ENCODE measurements at places on chromosomes 7 and 10. TPM values are rescaled to one million over a fixed set of nuclear protein-coding genes. Genes with fewer than 3 reads are reported as not detected.
A peak's percentile ranks its signal among the peaks of the same experiment; 100 is the strongest.

Gene INTS1
- total RNA-seq, result 19.6 TPM

Gene ABCA13
- 0.76 TPM for total RNA-seq

Gene C10orf67
- total RNA-seq, result 0.05 TPM

Gene ADCY1
- 0.38 TPM for total RNA-seq

Gene FAM241B
- 1.0 TPM for total RNA-seq

Gene TPK1
- total RNA-seq, result 6.7 TPM

Gene BLNK
- 7.2 TPM for total RNA-seq

Gene NUTM2B
- 0.61 TPM for total RNA-seq

DNA sequence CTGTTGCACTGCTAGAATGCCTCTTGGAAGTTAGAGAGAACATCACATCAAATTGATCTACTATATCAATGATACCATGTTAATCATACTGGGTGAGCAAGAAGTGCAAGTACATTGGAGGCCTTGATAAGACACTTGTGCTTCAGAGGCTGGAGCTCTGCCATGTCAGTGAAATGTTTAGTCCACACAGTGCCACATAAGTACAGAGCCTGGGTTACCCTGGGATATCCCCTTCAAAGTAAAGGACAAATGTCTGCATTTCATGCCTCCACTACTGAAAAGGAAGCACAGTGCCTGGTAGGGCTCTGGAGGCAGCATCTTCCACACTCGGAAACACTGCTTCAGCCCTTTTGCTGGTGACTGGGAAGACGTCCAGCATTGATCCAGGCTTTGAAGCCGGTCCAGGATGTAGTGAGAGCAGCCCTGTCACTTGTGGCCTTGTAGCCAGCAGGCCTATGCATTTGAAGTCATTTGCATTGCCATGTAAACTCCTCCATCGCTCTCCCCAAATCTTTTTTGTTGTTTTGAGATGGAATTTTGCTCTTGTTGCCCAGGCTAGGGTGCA is 15.7 kb upstream of the STN1 start:
- H3K4me1 ChIP-seq, result peaks cover 4% of the 10 kb centered on the region
- no peaks in the 10 kb centered on the region for H3K36me3 ChIP-seq
- H3K27me3 ChIP-seq, result no peaks in the 10 kb centered on the region
- no peak overlapping the region for H3K27ac ChIP-seq

DNA sequence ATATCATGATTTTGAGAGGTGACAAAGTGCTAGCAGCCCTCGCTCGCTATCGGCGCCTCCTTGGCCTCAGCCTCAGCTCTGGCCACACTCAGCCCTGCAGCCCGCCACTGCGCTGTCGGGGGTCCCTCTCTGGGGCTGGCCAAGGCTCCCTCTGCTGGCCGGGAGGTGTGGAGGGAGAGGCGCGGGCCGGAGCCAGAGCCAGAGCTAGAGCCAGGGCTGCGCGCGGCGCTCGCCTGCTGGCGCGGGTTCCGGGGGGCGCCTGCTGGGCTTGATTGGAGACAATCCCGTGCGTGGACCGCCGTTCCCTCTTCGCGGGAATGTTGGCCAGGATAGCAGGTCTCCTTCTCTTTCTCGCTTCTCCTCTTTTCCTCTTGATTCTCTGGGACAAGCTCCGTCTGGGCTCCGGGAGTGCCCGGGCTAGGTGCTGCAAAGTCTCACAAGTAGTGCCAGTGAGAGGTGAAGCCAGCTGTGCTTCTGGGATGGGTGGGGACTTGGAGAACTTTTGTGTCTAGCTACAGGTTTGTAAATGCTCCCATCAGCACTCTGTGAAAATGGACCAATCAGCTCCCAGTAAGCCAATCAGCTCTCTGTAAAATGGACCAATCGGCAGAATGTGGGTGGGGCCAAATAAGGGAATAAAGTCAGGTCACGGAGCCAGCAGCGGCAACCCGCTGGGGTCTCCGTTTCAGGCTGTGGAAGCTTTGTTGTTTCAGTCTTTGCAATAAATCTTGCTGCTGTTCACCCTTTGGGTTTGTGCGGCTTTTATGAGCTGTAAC is 43.4 kb upstream of the ELMO1 start:
- no peak for DNase-seq
- no peak overlapping the region for H3K27ac ChIP-seq
- no peaks in the 10 kb centered on the region for H3K4me1 ChIP-seq
- H3K27me3 ChIP-seq, result no peaks in the 10 kb centered on the region
- H3K4me3 ChIP-seq, result no peak overlapping the region

- H3K4me1 ChIP-seq, result peaks cover 5% of the 10 kb centered on the region
- no peak overlapping the region for H3K27ac ChIP-seq
- peak overlapping the region; percentile 9 for H3K4me3 ChIP-seq
- peaks cover 20% of the 10 kb centered on the region for H3K36me3 ChIP-seq
- no peak for DNase-seq
These were observed 2.2 kb downstream of the SMC3 start for GRCh38 chr10:110569736-110570135.

DNA sequence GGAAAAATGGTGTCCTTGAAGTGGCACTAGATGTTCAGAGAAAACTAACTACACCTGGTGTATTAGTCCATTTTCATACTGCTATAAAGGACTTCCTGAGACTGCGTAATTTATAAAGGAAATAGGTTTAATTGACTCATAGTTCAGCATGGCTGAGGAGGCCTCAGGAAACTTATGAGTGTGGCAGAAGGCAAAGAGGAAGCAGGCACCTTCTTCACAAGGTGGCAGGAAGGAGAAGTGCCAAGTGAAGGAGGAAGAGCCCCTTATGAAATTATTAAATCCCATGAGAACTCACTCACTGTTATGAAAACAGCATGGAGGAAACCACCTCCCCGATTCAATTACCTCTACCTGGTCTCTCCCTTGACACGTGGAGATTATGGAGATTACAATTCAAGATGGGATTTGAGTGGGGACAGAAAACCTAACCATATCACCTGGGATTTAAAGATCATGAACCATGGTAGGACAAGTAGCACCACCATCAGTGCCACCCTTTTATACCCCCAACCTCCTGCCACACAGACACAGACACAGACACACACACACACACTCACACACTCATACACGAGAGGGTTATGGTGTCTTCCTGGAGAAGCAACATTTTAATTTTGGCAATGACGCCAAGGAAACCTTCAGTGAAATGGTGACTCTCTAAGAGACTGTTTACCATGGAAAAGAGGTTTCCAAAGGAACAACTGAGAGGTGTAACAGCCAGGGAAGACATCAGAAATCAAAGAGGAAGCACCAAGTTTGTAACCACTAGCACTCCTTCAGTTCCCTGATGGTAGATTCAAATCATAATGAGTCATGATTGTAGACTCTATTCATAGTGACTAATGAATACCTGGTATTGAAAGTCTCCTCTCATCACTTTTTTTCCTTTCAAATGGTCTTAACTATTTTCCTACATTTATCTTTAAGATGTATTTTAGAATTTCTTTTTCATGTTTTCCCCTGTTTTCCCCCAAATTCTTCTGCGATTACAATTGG is 41.8 kb upstream of the WNT16 start:
- no peaks in the 10 kb centered on the region for H3K4me1 ChIP-seq
- H3K27ac ChIP-seq, result no peak overlapping the region
- no peaks in the 10 kb centered on the region for H3K36me3 ChIP-seq
- H3K4me3 ChIP-seq, result no peak overlapping the region
- no peaks in the 10 kb centered on the region for H3K27me3 ChIP-seq
- DNase-seq, result no peak

DNA sequence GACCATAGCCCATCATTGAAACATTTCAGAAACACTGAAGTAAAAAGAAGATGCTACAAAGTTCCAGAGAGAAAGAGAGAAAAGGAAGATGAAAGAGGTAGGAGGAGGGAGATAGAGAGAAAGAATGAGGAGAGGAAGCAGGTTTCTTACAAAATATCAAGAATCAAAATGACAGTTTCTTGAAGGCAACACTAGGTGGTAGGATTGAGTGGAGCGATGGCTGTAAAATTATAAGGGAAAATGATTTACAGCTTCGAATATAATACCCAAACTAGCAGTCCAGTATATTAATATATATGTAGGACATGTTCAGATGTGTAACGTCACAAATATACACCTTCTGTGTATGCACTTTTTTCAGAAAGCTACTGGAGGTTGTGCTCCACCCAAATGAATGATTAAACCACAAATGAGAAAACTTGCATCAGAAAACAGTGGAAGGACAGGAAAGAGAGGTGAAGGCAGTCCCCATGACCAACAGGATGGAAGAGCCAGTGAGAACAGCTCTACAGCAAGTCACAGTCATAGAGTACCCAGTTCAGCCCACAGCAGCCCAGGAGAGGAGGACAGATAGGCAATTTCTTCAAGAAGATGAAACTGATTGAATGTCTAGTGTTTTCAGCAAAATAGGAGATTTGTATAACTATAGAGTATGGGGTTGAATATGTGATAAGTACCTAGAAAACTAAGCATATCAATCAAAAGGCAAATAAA is 151.5 kb upstream of the TARP start:
- no peak overlapping the region for H3K4me3 ChIP-seq
- H3K27me3 ChIP-seq, result no peaks in the 10 kb centered on the region
- H3K4me1 ChIP-seq, result no peaks in the 10 kb centered on the region
- no peaks in the 10 kb centered on the region for H3K36me3 ChIP-seq
- no peak overlapping the region for H3K27ac ChIP-seq

- no peaks in the 10 kb centered on the region for H3K27me3 ChIP-seq
- no peak for DNase-seq
- no peak overlapping the region for H3K4me3 ChIP-seq
- peak overlapping the region; percentile 8 for H3K27ac ChIP-seq
- no peaks in the 10 kb centered on the region for H3K4me1 ChIP-seq
These were observed 14.7 kb downstream of the MMS19 start for GRCh38 chr10:97483506-97483905.

GRCh38 chr10:91683975-91684374 is 51.1 kb upstream of the PPP1R3C start:
- H3K36me3 ChIP-seq, result no peaks in the 10 kb centered on the region
- no peaks in the 10 kb centered on the region for H3K27me3 ChIP-seq
- DNase-seq, result no peak
- H3K4me3 ChIP-seq, result no peak overlapping the region
- H3K27ac ChIP-seq, result no peak overlapping the region
- no peaks in the 10 kb centered on the region for H3K4me1 ChIP-seq

- H3K27ac ChIP-seq, result no peak overlapping the region
- no peak for DNase-seq
- H3K36me3 ChIP-seq, result no peaks in the 10 kb centered on the region
- H3K27me3 ChIP-seq, result no peaks in the 10 kb centered on the region
- no peak overlapping the region for H3K4me3 ChIP-seq
These were observed 341.6 kb downstream of the PLXNA4 start for GRCh38 chr7:132234711-132235110.

GRCh38 chr7:42915356-42915755 is 3.5 kb upstream of the C7orf25 start:
- DNase-seq, result no peak
- peaks cover 19% of the 10 kb centered on the region for H3K4me1 ChIP-seq
- peaks cover 45% of the 10 kb centered on the region for H3K36me3 ChIP-seq
- no peaks in the 10 kb centered on the region for H3K27me3 ChIP-seq

- DNase-seq, result no peak
- H3K36me3 ChIP-seq, result no peaks in the 10 kb centered on the region
These were observed 1.7 kb upstream of the TMEM248 start for GRCh38 chr7:66919304-66919703.

- H3K4me1 ChIP-seq, result no peaks in the 10 kb centered on the region
- H3K27me3 ChIP-seq, result no peaks in the 10 kb centered on the region
- no peak for DNase-seq
- no peak overlapping the region for H3K4me3 ChIP-seq
These were observed 5.9 kb downstream of the ADK start for GRCh38 chr10:74156919-74157289.

GRCh38 chr10:3749600-3749999 is 35.4 kb downstream of the KLF6 start:
- peaks cover 19% of the 10 kb centered on the region for H3K4me1 ChIP-seq
- H3K4me3 ChIP-seq, result no peak overlapping the region
- no peaks in the 10 kb centered on the region for H3K27me3 ChIP-seq
- DNase-seq, result no peak
- peak overlapping the region; percentile 62 for H3K27ac ChIP-seq

- H3K27ac ChIP-seq, result no peak overlapping the region
- no peaks in the 10 kb centered on the region for H3K27me3 ChIP-seq
- no peaks in the 10 kb centered on the region for H3K36me3 ChIP-seq
- DNase-seq, result no peak
- no peak overlapping the region for H3K4me3 ChIP-seq
- peaks cover 6% of the 10 kb centered on the region for H3K4me1 ChIP-seq
These were observed 264.3 kb downstream of the ADK start for GRCh38 chr10:74415146-74415839.

- H3K36me3 ChIP-seq, result no peaks in the 10 kb centered on the region
- H3K4me1 ChIP-seq, result no peaks in the 10 kb centered on the region
- no peak for DNase-seq
- peak overlapping the region; percentile 3 for H3K27ac ChIP-seq
These were observed 197.4 kb downstream of the AHR start for GRCh38 chr7:17495655-17496394.

DNA sequence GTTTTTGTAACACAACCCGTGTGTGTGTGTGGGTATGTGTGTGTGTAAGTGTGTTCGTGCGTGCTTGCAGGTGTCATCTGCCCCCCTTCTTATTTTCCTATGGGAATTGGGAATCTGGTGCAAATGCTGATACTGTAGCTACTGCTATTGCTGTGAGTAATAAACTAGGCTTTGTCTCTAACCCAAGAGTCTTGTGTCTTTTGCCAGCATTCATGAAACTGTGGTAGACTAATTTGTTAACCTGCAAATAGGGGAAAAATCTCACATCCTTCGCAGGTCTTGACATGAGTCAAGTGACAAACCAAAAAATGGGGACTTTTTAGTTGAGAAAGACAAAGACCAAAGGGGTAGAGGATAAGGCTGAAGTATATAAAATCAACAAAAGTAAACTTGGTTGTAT is 57.9 kb upstream of the FAM133B start:
- no peak overlapping the region for H3K27ac ChIP-seq
- H3K4me1 ChIP-seq, result peaks cover 22% of the 10 kb centered on the region
- H3K4me3 ChIP-seq, result no peak overlapping the region
- no peaks in the 10 kb centered on the region for H3K27me3 ChIP-seq
- H3K36me3 ChIP-seq, result no peaks in the 10 kb centered on the region
